ENCODE measurements at places on chromosomes 3 and 15.

DNA sequence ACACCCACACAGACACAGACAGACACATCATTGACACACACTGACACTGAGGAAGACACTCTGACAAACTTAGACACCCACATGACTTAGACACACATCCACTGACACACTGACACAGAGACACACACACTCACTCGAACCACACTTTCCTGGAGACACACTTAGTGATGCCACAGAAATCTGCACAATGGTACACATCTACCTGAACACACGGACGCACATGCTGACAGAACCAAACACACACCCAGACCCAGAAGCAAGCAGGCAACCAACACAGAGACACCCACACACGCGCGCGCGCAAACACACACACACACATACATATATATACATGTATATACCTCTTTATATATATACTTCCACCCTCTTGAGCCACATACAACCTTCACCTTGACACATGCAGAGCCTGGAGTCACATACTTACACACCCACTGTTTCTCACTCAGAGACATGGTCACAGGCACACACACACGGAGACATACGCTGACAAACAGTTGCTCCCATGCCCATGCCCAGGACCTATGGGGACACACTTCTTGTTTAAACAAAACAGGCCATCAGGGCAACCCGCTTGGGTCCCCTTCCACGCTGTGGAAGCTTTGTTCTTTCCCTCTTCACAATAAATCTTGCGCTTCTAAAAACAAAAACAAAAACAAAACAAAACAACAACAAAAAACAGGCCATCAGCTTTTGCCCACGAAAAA is 913 bp upstream of the SCN5A start:
- DNase-seq = no peak

DNA sequence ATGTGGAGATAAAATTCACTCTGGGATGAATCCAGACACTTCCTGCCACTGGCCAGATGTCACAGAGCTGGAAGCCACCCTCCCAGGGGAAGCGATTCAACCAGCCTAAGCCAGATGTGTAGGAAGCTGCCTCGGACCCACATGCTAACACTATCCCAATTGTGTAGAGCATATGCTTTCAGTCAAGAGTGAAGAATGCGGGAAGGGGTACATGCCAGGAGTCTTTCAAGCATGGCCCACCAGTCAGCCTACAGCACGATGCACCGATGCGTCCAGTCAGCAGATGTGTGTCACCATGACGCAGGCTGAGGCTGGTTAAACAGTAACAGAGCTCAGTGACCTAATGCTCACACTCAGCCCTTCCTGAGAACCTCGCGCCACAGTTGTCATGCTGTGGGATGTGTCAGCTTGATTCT is 38.8 kb upstream of the BNC1 start:
- DNase-seq = no peak

DNA sequence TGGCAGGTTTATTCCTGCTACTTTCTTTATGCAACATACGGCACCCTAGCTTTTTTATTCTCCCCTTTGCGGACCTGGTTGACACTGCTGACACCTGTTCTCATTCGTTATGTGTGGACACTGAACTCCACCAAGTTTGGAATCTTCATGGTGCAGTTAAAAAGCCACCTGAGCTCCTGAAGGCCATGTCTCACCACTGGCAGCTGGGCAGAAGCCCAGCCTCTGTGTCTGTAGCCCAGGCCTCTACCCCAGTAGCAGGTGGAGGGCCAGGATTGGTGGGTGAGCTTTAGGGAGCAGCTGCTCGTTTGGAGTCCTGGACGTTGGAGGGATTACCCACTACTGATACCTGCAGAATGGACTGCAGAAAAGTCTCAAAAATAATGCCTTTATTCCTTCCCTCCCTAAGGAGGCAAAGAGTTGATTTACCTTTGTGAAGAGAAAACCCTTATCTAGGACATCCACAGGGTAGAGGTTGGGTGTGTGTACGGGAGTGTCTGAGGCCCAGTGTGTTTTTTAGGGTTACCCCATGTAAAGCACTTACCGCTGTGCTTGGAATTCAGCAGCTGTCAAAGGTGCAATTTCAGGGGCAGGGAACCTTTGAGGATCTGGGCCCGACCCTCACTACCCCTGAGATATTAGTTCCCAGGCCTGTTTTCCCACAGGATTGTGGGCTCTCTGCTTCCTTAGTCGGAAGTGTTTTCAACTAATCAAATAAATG is 637 bp upstream of the CCNDBP1 start:
- no peak for DNase-seq

DNA sequence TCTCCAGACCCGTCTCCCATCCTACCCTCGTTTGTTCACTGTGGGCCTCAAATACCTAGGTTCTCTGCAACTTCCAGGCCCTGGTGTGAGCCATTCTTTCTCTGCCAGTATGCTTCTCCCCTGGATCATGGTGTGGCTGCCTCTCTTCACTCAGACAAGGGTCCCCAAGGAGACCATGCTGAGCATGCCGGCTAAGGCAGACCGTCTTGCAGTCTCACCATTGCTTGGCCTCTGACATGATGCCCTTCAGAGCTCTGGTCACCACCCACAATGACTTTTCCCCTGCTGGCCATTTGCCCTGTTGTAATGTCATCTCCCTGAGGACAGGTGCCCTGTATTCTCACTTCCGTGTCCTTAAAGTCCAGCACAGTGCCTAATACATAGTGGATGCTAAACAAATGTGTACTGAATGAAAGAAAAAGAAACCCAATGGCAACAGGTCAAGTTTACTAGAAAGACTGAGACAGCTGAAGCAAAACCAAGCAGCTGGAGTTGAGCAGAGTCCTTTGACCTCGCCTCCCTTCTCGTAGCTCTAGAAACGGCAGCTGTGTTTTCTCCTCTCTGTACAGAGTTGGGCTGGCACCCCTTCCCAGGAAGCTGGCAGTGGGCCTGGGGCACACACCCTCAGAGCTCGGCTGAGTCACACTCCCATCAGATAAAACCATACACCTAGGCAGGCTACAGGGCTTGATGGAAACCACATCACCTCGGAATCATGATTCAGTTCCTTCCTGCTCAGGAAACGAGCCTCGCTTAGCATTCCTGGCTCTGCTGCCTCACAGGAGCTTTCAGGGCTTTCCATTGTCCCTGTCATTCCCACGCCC is 8.6 kb downstream of the TLR9 start:
- no peak for DNase-seq

DNA sequence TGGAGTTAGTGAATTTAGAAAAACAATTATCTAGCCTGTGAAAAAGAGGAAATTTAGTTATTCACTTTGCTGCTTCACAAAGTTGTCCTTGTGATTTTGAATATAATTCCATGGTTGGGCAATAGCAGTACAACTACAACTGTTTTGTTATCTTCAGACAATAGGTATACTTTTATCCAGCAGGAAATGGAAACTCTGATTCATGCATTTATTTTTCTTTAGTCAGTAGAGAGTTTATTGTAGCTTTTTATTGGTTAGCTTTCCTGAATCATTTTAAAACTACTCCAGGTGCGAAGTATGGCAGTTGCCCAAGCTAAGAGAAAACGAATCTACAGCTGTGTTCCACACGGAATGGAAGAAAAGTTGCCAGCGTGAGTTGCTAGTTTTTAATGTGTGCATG is 80.3 kb downstream of the TM4SF4 start:
- DNase-seq = no peak

GRCh38 chr3:187912007-187912406 is 166.7 kb upstream of the BCL6 start:
- no peak for DNase-seq

GRCh38 chr3:52174896-52175295 is 20.7 kb upstream of the POC1A start:
- DNase-seq = no peak

- no peak for DNase-seq
Observed at GRCh38 chr3:54670201-54671000, 257.5 kb downstream of the LRTM1 start.

GRCh38 chr3:43726521-43726920 is 35.8 kb downstream of the ABHD5 start:
- DNase-seq = no peak

DNA sequence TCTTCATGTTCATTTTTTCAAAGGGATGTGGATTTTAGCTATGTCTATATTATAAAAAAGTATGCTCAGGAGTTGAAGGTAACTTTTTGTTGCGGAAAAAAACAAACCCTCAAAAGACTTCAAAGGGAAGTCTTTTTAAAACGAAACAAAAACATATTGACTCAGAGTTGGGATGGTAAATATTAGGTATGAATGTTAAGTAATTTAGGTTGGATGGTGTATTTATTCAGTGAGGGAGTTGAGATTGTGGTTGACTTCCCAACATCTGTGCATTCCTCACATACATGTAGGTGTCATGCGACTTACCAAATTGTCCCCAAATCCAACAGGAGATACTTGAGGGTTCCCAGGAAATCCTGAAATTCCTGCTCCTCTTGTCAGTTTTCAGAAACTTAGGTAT is 32.7 kb upstream of the PLSCR5 start:
- no peak for DNase-seq

- no peak for DNase-seq
Observed at GRCh38 chr3:134677987-134678308, 27.1 kb upstream of the KY start.

GRCh38 chr3:70952033-70952747 is 631.3 kb downstream of the FOXP1 start:
- no peak for DNase-seq

DNA sequence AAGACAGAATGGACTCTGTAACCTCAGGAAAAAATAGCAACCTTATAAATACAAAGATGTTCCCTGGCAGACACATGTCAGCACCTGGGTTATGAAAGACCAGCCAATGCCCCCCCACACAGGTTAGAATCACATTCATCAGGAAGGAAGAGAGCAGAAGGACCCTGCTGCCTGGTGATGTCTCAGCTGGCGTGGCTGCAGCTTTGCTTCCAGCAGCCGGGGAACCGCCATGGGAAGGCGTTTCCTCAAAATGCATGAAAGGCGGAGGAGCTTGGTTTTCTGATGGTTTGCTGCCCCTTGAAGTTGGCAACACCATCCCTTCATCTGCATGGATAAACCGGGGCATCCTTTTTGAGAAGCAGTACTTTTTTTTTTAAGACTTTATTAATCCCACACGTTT is 10.9 kb upstream of the NSMCE3 start:
- DNase-seq = no peak

GRCh38 chr3:34619990-34620389 is 821.6 kb downstream of the PDCD6IP start:
- DNase-seq = no peak

DNA sequence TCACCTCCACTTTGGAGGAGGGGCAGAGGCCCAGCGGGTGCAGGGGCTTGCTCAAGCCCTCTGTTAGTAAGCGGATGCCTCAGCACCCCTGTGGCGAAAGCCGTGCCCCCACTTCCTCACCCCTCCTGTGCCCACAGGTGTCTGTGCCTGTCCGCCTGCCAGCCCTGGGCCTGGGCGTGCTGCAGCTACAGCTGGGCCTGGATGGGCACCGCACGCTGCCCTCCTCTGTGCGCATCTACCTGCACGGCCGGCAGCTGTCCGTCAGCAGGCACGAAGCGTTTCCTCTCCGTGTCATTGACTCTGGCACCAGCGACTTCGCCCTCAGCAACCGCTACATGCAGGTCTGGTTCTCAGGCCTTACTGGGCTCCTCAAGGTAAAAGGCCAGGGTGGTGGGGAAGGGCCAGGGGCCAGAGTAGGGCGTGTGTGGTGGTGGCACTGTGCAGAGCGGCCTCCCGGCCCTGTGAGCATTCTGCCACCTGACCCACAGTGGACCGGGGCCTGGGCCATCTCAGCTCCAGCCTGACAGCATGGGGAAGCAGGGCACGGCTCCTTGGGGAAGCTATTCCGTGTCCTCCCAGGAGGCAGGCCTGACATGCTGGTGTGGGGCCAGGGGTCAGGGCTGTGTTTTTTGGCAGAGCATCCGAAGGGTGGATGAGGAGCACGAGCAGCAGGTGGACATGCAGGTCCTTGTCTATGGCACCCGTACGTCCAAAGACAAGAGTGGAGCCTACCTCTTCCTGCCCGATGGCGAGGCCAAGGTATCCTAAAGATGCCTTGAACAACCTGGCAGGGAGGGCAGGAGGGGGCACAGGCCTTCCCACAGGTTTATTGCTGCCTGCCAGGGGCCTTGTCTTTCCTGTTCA is 9.0 kb downstream of the MAN2A2 start:
- no peak for DNase-seq

DNA sequence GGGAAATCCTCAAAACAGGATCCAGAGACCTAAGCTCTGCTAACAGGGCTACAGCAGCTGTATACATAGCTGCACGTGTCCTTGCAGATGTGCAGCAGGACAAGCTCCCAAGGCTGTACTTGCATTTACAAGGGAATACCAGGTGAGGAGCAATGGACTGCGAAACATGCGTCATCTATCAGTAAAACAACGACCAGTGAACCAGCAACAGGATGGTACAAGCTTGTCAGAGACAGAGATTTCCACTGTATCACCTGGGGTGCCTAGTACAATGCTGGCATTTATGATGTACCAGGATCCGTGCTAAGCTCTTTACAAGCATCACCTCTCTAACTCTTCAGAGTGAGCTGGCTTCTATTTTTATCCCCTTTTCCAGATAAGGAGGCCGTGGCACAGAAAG is 227.3 kb downstream of the FOXP1 start:
- DNase-seq = no peak

DNA sequence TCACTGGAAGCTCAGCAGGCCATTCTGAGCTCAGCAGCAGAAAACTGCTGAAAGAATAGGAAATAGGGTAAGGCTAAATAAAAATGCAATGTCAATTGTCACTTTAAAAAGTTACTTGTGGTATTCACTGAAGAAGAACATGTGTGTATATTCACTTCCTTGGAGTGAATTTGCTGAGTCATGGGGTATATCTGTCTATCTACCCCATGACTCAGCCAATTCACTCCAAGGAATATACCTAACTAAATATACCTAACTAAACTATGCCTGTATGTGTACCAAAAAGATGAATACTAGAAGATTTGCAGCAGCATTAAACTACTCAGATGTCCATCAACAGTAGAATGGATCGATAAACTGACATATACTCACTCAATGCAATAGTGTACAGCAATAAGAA is 69.5 kb upstream of the KCNAB1 start:
- DNase-seq = no peak

- no peak for DNase-seq
Observed at GRCh38 chr3:24756101-24756888, 261.6 kb upstream of the THRB start.

DNA sequence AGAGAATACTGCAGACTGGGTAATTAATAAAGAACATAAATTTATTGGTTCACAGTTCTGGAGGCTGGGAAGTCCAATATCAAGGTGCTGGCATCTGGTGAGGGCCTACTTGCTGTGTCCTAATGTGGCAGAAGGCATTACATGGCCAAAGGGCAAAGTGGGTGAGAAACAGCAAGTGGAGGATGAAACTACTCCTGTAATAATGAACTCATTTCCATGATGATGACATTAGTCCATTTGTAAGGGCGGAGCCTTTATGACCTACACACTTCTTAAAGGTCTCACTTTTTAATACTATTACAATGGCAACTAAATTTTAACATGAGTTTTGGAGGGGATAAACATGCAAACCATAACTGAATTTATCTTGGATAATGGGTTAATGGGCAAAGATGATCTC is 139.6 kb upstream of the SGO1 start:
- no peak for DNase-seq

GRCh38 chr3:117366574-117366973 is 657.0 kb downstream of the TUSC7 start:
- DNase-seq = no peak

- no peak for DNase-seq
Observed at GRCh38 chr3:186798239-186798874, 7.9 kb downstream of the RFC4 start.

- DNase-seq = no peak
Observed at GRCh38 chr3:32406486-32407408, 15.1 kb downstream of the CMTM7 start.

Data from activated naive CD4-positive, alpha-beta T cell (primary cell).